Sigmoid colon (tissue), 7 donors: ENCODE measurements at places on chromosomes 1 and 21. TPM values are rescaled to one million over a fixed set of nuclear protein-coding genes. Genes with fewer than 3 reads are reported as not detected.

DNA sequence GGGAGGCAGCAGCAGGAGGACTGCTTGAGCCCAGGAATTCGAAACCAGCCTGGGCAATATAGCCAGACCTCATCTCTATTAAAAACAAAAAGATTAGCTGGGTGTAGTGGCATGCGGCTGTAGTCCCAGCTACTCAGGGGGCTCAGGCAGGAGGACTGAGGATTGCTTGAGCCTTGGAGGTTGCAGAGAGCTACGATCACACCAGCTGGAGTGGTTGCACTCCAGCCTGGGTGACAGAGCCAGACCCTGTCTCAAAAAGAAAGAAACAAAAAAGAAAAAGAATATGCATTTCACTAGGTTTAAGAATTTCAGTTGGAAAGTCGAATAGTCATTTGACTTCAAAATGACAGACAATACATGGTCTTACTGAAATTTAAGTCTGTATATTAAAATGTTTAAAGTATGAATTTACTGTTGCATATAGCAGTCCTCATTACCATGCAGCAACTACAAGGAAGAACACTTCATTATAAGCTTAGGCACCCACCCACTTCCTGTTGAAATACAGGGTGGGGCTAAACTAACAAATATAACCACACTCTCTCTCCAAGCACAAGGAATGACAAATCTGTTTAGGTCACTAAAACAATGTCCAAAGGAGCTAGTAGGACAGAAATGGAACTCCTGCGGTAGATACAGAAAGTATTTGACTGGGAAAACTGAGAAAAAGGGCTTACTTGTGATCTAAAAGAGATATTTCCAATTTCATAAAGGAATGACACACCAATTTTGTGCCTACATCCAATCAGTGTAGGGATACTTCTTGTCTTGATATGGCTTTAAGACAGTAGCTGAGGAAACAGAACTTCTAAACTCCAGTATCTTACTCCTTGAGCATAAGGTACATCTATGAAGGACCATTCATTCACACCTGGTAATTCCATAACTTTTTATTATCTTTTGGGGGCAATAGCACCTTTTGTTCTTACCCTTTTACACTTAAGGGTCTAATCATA lies 44.1 kb downstream of the GPR3 start:
- peak overlapping the region; percentile 62 for H3K27ac ChIP-seq
- peaks cover 6% of the 10 kb centered on the region for H3K36me3 ChIP-seq
- peaks cover 63% of the 10 kb centered on the region for H3K4me1 ChIP-seq
- no peak for DNase-seq

DNA sequence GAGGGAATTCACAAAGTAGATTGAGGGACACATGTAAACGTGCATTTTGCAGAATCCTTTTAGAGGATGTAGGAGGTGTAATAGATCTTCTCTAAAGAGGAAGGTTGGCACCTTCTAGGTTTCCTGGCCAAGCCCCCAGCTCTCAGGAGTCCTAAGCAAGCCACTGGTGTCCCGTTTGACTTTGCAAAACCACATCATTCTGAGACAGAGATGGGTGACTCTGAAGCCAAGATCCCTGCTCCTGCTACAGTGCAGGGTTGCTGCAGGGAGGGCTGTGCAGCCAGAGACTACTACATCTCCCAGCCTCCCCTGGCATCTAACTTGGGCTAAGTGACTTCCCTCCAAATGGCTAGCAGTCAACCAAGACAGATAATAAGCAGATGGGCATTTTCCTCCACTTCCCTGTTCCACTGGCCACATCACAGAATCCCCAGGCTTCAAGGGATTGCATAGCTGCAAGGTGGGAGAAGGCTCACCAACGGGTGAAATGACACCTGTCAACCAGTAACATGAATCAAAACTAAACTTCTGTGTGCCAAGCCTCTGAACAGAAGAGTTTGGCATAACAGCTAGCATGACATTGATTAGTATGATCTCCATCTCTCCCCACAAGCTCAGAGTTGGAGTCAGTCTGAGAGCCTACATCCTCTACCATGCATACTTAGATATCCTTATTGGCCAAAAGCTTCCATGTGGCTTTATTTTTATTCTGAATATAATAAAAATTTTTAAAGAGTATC lies 129.6 kb upstream of the COA6 start:
- H3K27me3 ChIP-seq: no peaks in the 10 kb centered on the region
- no peak for DNase-seq
- no peak overlapping the region for H3K4me3 ChIP-seq
- no peaks in the 10 kb centered on the region for H3K4me1 ChIP-seq
- no peaks in the 10 kb centered on the region for H3K36me3 ChIP-seq
- H3K27ac ChIP-seq: no peak overlapping the region

Gene SLC2A5
- 4.9 TPM for polyA plus RNA-seq

DNA sequence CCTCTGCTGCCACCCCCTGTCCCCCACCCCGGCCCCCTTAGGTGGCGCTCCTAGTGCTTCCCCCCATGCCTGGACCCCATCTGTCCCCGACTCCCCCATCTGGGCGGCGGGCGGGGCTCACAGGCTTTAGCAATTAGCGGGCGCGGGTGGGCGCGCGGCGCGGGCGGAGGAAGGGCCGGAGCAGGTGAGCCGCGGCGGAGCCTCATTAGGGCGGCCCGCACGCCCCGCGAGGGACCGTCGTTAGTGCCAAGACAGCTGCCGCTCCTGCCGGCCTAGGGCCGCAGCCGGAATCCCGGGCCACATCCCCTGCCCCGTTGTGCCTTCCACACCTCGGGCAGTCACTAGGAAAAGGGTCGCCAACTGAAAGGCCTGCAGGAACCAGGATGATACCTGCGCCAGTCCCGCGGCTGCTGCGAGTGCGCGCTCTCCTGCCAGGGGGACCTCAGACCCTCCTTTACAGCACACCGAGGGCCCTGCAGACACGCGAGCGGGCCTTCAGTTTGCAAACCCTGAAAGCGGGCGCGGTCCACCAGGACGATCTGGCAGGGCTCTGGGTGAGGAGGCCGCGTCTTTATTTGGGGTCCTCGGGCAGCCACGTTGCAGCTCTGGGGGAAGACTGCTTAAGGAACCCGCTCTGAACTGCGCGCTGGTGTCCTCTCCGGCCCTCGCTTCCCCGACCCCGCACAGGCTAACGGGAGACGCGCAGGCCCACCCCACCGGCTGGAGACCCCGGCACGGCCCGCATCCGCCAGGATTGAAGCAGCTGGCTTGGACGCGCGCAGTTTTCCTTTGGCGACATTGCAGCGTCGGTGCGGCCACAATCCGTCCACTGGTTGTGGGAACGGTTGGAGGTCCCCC lies 7.6 kb downstream of the OLIG2 start:
- H3K27me3 ChIP-seq: peaks cover 78% of the 10 kb centered on the region
- H3K4me3 ChIP-seq: no peak overlapping the region
- no peak overlapping the region for H3K27ac ChIP-seq
- no peaks in the 10 kb centered on the region for H3K36me3 ChIP-seq
- H3K4me1 ChIP-seq: peaks cover 11% of the 10 kb centered on the region
- peak; percentile 60 for DNase-seq

Gene AADACL3
- polyA plus RNA-seq: not detected

DNA sequence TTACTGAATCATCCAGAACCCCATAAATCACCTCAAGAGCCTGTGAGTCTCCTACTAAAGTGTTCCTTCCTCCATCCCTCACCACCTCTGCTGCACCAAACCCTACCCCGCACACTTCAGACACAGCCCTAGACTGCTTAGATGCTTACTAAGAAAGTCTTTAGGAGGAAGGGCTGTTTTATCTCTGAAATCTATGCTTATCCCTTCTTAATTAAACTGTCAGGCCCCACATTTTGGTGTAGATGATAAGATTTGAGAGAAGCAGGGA lies 216.8 kb upstream of the SGIP1 start:
- H3K4me3 ChIP-seq: no peak overlapping the region
- H3K27me3 ChIP-seq: no peaks in the 10 kb centered on the region
- DNase-seq: no peak
- no peaks in the 10 kb centered on the region for H3K4me1 ChIP-seq
- peak overlapping the region; percentile 62 for H3K27ac ChIP-seq

Gene NES
- 0.60 TPM for polyA plus RNA-seq

DNA sequence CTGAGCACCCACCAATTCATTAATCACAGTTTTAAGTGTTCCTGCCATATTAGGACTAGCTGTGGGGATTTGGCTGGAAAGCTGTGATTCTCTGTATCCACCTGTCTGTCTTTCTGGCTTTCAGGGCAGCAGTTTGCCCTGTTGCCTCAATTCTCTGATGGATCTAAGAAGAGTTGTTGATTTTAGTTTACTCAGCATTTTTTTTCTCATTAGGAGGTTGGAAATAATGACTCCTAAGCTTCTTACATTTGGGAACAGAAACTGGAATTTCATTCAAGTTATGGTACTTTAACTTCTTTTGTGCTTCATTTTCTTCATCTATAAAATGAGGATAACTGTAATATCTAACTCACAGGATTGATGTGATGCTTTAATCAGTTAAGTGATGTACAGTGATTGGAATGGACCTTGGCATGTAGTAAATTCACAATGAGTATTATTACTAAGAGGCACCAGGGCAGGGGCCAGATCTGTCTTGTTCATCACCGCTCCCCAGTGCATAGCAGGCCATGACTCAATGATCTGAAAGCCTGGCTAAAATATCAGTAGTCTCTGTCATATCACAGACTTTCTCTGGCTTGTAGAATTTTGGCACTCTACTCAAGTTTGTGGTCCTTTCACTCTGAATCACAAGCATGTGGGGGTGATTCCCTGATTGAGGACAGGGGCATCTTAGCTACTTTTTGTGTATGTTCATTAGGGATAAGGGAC lies 51.4 kb upstream of the GREM2 start:
- no peak overlapping the region for H3K4me3 ChIP-seq
- no peaks in the 10 kb centered on the region for H3K27me3 ChIP-seq
- H3K27ac ChIP-seq: no peak overlapping the region

DNA sequence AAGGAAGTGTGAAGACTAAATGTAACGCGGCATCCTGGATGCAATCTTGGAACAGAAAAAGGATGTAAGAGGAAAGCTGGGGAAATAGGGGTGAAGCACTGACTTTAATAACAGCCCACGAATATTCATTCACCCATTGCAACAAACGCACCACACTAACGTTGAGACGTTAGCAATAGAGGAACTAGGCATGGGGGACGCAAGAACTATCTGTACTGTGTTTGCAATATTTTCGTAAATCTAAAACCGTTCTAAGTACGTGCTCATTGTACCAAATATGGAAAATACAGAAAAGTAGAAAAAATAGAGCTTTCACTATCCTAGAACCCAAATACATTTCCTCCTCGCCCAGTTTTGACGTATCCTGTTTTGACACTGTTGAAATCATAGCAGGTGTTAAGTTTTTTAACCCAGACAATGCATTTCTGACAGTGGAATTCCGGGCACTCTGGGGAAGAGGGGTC lies 3.9 kb downstream of the LAPTM5 start:
- no peak for DNase-seq
- peak overlapping the region; percentile 52 for H3K27ac ChIP-seq
- H3K36me3 ChIP-seq: no peaks in the 10 kb centered on the region
- H3K27me3 ChIP-seq: no peaks in the 10 kb centered on the region
- H3K4me1 ChIP-seq: no peaks in the 10 kb centered on the region
- no peak overlapping the region for H3K4me3 ChIP-seq

Gene FAM131C
- not detected for polyA plus RNA-seq

Gene SRM
- 25.8 TPM for polyA plus RNA-seq

Gene SLC2A1
- polyA plus RNA-seq: 8.8 TPM

- H3K4me3 ChIP-seq: no peak overlapping the region
- no peak overlapping the region for H3K27ac ChIP-seq
- H3K27me3 ChIP-seq: no peaks in the 10 kb centered on the region
- no peaks in the 10 kb centered on the region for H3K36me3 ChIP-seq
These were observed 24.2 kb upstream of the EYA3 start for GRCh38 chr1:28112388-28113241.

Gene PANK4
- 13.4 TPM for polyA plus RNA-seq

Gene C8A
- polyA plus RNA-seq: not detected

Gene C1QC
- polyA plus RNA-seq: 94.3 TPM

- no peak for DNase-seq
- no peaks in the 10 kb centered on the region for H3K36me3 ChIP-seq
- H3K27ac ChIP-seq: peak overlapping the region; percentile 43
These were observed 41.2 kb downstream of the DPT start for GRCh38 chr1:168687816-168688215.

DNA sequence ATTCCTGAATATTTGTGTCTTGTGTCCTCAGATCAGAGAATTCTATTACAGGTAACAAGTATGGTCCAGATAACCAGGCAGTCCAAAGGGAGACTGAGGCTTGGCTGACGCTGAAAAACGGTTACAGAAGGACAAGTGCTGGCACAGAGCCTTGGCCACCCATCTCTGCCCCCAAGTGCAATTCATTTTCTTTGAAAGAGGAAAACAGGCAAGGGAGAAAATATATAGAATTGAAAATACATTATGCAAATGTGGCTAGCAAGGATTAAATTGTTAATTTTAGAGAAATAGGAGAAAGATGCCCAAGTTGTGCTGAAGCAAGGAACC lies 1.2 kb downstream of the SORT1 start:
- no peaks in the 10 kb centered on the region for H3K36me3 ChIP-seq
- H3K27me3 ChIP-seq: no peaks in the 10 kb centered on the region
- H3K4me3 ChIP-seq: peak overlapping the region; percentile 84

DNA sequence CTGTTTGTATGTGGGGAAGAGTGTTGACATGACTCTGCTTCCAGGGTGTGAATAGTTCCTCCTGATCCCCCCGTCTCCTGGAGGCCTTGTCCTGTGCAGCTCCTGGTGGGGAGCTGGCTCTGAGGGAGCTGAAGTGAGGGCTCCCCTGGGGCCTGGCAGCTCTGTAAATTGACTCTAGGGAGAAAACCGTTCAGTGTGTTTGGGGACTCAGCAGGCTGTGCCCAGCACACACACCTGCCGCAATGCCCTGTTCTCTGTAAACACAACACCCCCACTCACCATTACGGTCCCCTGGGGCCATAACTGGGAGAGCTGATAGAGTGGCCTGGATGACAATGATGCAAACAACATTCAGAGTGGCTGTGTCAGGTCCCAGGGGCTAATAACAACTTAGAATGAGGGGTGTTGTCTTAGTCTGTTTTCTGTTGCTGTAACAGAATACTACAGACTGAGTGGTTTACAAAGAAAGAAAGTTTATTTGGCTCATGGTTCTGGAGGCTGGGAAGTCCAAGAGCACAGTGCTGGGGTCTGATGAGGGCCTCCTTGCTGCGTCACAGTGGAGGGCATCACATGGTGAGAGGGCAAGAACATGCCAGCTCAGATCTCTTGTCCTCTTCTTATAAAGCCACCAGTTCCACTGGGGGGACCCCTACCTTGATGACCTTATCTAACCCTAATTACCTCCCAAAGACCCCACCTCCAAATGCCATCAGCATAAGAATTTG lies 15.3 kb downstream of the ADORA1 start:
- no peak overlapping the region for H3K27ac ChIP-seq
- no peak for DNase-seq
- H3K27me3 ChIP-seq: no peaks in the 10 kb centered on the region
- no peaks in the 10 kb centered on the region for H3K4me1 ChIP-seq
- H3K4me3 ChIP-seq: no peak overlapping the region

GRCh38 chr21:20802631-20803260 lies 195.5 kb upstream of the NCAM2 start:
- DNase-seq: no peak
- no peaks in the 10 kb centered on the region for H3K4me1 ChIP-seq
- no peak overlapping the region for H3K27ac ChIP-seq
- H3K4me3 ChIP-seq: no peak overlapping the region
- no peaks in the 10 kb centered on the region for H3K27me3 ChIP-seq
- no peaks in the 10 kb centered on the region for H3K36me3 ChIP-seq

Gene NR5A2
- polyA plus RNA-seq: 10.0 TPM

- H3K4me3 ChIP-seq: no peak overlapping the region
- no peaks in the 10 kb centered on the region for H3K4me1 ChIP-seq
- no peaks in the 10 kb centered on the region for H3K36me3 ChIP-seq
- H3K27me3 ChIP-seq: no peaks in the 10 kb centered on the region
- no peak overlapping the region for H3K27ac ChIP-seq
These were observed 131.6 kb upstream of the ETV3 start for GRCh38 chr1:157269656-157270375.
